ENCODE measurements at places on chromosomes 2 and 18. TPM values are rescaled to one million over a fixed set of nuclear protein-coding genes. Genes with fewer than 3 reads are reported as not detected.
A peak's percentile ranks its signal among the peaks of the same experiment; 100 is the strongest.

SERPINB3 gene
- total RNA-seq = 0.28 TPM

HTR2B gene
- not detected for total RNA-seq

ADRA2B gene
- not detected for total RNA-seq

ZNF385B gene
- not detected for total RNA-seq

COL4A4 gene
- 0.25 TPM for total RNA-seq

CYS1 gene
- total RNA-seq = not detected

NPAS2 gene
- 16.4 TPM for total RNA-seq

AQP4 gene
- total RNA-seq = not detected

DNA sequence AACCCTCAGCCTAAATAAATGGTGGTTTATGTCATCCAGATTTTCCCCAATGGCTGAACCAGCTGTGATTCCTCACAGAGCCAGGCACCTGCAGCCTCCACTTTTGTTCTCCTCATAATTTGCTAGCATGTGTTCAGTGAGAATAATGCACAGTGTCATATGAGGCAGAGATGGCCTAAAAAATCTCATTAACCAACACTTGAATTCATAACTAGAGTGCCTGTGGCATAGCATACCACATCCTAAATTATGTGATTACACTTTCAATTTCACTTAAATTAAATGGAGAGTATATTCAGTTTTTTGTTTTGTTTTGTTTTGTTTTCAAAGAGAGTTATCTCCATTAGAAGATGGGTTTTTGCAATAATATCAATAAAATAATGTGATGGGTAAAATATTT lies 488.0 kb downstream of the CBLN2 start:
- DNase-seq = no peak

- peak; percentile 27 for DNase-seq
Observed at GRCh38 chr2:238688193-238689153, 159.4 kb upstream of the TWIST2 start.

GRCh38 chr2:227035711-227036367 lies 128.2 kb downstream of the COL4A4 start:
- no peak for DNase-seq

DNA sequence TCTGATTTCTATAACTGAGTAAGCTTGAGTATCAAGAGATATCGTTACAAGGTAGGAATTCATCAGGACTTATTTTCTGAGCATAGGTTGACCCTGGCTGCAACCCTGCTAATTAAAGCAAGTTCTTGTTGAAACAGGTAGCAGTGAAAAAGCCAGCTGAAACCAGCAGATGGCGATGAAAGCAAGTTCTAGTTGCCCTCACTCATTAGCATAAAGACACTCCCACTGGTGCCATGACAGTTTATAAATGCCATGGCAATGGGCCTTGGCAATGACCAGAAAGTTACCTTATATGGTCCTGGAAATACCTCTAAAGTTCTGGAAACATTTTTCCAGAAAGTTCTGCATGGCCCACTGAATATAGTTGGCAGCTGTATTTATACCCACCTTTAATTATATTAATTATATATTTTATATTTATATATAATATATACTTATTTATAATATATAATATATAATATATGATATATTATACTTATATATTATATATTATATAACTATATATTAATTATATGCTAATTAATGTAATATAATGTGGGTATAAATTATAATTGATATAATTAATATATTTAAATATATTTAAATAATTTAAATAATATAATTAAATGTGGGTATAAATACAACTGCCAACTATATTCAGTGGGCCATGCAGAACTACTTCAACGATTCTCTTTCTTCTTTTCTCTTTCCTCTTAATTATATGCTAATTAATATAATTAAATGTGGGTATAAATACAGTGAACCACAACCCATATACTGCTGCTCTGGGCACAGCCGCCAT lies 188.0 kb downstream of the CDH7 start:
- peak; percentile 65 for DNase-seq

- DNase-seq = no peak
Observed at GRCh38 chr2:3044587-3045317, 332.9 kb downstream of the EIPR1 start.

DNA sequence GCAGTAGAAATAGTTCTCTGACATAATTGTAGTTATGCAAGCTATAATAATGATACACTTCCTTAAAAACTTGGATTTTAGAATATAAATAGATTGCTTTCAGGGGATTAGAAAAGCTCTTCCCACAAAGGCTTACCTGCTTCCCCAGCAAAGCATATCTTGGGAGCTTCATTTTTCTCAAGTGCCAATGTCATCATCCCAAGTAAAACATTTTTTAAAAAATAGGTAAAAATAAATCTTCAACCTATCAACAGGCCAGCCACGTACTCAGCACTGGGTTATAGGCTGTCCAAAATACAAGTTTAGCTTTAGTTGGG lies 39.0 kb upstream of the NPAS2 start:
- DNase-seq = no peak

- DNase-seq = no peak
Observed at GRCh38 chr2:68907232-68907919, 36.2 kb upstream of the BMP10 start.

- DNase-seq = no peak
Observed at GRCh38 chr18:60466677-60467076, 94.1 kb upstream of the MC4R start.

DNA sequence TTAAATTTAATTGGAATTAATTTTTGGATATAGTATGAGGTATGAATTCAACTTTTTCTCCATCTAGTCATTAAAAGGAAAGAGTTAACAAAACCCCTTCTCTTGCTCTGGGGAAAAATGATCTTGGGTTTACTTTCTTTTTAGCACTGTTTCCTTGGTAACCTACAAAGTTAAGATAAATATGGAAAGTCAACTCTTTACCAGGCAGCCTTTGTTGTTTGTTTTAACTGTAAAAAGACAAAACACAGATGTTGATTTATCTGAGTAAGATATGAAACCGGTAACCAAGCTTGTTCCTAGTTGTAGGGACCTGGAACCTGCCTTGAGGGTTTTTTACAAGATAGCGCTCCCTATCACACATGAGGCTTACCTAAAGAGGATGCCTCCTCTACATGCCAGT lies 10.1 kb upstream of the SANBR start:
- DNase-seq = no peak

DNA sequence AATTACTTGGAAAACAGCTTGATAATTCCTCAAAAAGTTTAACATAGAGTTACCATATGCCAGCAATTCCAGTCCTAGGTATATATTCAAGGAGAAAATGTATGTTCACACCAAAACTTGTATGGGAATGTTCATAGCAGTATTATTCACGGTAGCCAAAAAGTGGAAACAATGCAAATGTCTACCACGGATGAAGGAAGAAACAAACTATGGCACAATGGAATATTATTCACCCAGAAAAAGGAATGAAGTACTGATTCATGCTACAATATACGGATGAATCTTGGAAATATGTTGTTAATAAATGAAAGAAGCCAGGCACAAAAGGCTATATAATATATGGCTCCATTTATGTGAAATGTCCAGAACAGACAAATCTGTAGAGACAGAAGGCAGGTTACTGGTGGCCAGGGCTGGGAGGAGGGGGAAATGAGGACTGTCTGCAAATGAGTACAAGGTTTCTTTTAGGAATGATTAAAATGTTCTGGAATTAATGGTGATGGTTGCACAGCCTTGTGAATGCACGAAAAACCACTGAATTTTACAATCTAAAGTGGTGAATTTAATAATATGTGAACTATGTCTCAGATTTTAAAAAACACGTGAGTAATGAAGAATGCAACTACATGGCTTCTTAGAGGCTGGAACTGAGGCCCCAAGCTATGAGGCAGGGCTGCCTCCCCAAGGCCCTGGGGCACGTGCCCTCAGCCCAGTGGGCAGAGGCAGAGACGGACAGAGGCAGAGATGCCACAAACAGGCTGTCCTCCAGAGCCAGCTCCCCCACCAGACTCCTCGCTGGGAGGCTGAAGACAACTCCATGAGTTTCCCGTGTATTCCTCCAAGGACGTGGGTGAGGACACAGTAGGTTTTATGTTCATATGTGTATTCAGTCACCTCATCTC lies 5.0 kb downstream of the LIMS2 start:
- DNase-seq = no peak

- DNase-seq = no peak
Observed at GRCh38 chr2:241465543-241465942, 42.8 kb downstream of the STK25 start.

- DNase-seq = no peak
Observed at GRCh38 chr18:21393986-21394385, 152.0 kb downstream of the GREB1L start.

DNA sequence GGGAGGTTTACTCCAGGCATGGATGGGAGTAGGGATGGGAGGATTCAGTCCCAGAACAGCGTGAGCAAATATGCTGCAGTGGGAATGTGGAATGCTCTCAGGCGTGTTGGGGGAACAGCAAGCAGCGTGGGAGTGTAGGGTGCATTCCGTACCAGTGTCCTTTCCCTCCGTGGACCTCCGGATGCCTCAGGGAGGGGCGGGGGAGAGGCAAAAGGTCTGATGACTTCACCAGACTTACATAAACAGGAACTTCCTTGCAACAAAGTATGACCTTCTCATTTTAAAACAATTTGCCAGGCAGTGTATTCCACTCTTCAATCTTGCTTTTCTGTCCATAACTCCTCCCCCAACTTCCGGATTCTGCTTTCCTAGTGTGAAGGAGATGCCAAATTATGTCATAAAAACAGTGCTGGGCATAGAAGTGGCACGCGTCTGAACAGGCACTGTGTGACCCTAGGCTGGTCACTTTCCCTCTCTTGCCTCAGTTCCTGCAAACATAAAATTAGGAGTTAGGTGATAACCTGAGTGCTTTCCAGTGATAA lies 36.9 kb downstream of the RPL37A start:
- DNase-seq = peak; percentile 73

DNA sequence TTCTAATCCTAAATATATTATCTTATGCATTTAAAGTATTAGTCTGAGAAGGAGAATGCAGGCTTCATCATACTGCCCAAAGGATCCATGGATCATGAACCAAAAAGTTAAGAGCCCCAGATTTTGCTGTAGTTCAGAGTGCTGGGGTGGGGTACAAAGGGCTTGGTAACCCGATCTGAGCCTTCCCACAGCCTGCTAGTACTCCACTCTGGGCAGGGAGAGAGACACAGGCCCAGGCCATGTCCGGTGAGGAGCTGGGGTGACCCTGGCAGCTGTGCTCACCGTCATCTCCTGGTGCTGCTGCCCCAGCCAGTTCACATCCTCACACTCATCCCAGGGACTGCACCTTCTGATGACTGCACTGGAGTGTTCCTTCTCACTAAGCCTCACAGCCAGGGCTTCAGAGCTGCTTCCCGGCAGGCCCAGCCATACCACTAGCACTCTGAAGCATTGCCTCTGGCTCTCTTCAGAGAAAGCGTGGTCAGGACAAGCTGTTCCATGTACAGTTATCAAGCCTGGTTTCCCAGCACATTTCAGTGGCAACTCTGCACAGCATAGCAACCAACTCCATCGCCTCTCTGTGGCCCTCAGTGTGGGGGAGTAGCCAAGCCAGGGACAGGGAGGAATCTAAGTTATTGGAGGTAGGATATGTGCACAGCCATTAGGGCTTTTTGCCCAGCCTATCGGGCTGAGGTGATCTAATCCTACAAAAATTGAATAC lies 189.0 kb upstream of the CTAGE1 start:
- DNase-seq = no peak

DNA sequence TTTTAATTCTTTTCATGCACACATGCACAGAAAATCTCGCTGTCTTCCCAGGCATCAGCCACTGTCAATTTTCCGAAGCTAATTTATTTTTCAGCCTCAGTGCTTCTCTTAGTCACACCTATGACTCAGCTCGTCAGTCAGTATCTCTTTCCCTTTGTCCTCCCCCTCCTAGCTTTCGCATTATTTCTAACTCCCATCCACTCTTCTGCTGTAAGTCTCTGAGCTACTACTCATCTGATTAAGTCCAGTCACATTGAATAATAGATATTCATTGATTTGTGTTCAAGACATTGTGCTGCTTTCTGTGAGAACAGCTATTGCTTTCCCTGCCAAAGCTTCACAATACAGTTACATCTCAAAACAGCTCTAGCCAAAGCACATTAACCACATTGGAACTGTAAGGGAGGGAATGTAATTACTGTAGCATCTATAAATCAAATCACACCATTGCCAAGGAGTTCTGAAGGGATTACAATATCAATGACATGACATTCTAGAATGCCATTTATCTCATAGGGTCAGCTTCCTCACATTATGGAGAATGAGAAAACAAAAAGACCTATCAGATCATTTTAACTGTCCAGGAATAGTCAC lies 89.4 kb downstream of the SCN3A start:
- DNase-seq = peak; percentile 40
